Caco-2 (cell line): ENCODE measurements at places on chromosomes 16 and 17. TPM values are rescaled to one million over a fixed set of nuclear protein-coding genes. Genes with fewer than 3 reads are reported as not detected.

TMEM100 gene
- not detected in 2 replicates for total RNA-seq

SHPK gene
- 17.4 and 17.7 TPM in 2 replicates for total RNA-seq

NKD1 gene
- total RNA-seq = 37.9 and 54.9 TPM in 2 replicates

- no peak for DNase-seq
These were observed 53.6 kb downstream of the GRIN2A start for GRCh38 chr16:10128397-10129258.

DNA sequence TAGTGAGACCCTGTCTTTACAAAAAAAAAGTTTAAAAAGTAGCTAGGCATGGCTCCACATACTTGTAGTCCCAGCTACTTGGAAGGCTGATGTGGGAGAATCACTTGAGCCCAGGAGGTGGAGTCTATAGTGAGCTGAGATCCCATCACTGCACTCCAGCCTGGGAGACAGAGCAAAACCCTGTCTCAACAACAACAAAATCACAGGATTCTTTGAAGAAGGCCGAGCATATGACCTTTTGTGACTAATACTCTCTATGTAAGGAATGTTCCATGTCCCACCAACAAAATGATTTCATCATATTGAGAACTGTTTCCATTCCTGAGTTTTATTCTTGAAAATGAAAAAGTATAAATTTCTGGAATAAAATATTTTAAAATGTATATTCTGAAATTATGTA lies 58.9 kb upstream of the EFCAB3 start:
- DNase-seq = no peak

- no peak for DNase-seq
These were observed 3.3 kb upstream of the PSMD12 start for GRCh38 chr17:67369676-67370075.
